ENCODE measurements at places on chromosomes 11 and 22.

- H3K27ac ChIP-seq, result no peak overlapping the region
- DNase-seq, result no peak
- no peak overlapping the region for H3K4me3 ChIP-seq
- H3K27me3 ChIP-seq, result no peaks in the 10 kb centered on the region
Measured at GRCh38 chr22:48748860-48749554, 1078.7 kb downstream of the BRD1 start.

DNA sequence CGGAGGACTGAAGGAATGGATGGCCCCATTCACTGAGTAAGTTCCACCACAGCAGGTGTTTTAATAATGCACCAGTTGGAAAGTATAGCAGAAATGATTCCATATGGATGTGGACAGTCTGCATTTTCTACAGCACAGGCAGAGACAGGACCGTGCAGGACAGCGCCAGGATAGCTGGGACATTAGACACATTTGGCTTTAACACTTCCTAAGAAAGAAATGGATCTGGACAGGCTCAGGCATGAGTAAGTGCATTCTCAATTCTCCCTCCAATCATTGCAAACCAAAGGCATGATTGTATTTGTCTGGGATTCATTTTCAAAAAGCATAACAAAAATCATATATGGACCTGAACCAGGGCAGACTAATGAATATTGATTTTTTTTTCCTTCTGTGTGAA lies 233.0 kb upstream of the POU2AF2 start:
- no peaks in the 10 kb centered on the region for H3K27me3 ChIP-seq
- DNase-seq, result no peak
- no peaks in the 10 kb centered on the region for H3K4me1 ChIP-seq

DNA sequence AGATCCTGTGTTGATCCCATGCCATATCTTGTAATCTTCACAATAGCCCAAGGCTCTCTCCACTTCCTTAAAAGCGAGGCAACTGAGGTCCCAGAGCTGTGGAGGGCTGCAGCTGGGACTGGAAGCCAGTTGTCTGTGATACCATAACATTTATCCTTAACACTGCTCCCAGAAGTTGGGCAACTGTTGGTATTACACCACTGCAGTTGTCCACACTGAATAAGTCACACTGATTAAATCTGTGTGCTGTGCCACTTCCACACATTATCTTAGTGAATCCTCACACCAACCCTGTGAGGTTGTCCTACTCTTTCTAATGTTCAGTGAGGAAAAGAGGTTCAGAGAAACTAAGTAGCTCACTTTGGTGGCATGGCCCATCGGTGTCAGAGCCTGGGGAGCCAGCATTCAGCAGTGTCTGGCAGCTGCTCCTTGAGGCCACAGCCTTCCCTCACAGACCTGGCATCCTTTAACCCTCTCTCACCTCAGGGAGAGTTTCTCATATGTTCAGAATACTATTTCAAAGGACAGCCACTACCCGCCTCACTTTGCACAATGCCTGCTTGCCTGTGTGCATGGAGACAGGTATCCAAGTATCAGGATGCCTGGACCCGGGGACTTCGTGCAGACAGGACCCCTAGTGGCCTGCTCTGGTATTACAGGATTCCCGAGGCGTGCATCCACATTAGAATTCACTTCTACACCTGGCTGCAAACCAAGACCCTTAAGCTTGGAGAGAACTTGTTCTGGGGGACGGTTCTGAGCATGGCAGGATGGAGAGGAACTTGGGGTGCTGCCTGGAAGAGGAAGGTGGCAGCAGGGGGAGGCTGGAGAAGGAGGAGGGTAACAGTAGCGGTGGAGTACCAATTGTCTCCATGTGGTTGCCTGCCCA lies 221.9 kb upstream of the TBCEL start:
- H3K4me3 ChIP-seq, result no peak overlapping the region
- no peaks in the 10 kb centered on the region for H3K27me3 ChIP-seq
- no peaks in the 10 kb centered on the region for H3K36me3 ChIP-seq
- no peak overlapping the region for H3K27ac ChIP-seq
- no peaks in the 10 kb centered on the region for H3K4me1 ChIP-seq

GRCh38 chr11:113553915-113554314 lies 78.7 kb upstream of the DRD2 start:
- H3K4me3 ChIP-seq, result no peak overlapping the region
- H3K27ac ChIP-seq, result no peak overlapping the region

DNA sequence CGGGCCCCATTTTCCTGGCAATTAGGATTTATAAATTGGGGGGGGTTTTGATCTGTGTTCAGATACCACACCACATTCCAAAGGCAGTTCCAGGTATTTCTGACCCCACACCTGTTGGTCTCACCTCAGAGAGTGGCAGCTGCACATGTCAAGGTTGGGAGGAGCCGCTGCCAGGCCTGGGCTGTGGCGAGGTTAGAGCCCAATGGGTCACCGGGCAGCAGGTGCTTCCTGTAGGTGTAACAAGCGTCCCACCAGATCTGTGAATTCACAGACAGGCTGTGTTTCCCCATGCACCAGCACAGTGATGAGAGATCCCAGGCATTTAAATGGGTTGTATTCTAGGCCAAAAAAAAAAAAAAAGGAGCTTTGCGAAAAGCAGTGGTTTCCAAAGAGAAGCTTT lies 58.6 kb downstream of the CABIN1 start:
- no peak overlapping the region for H3K4me3 ChIP-seq
- DNase-seq, result no peak
- H3K36me3 ChIP-seq, result peaks cover 68% of the 10 kb centered on the region
- H3K27ac ChIP-seq, result no peak overlapping the region
- no peaks in the 10 kb centered on the region for H3K4me1 ChIP-seq

- DNase-seq, result peak; percentile 66
- peaks cover 34% of the 10 kb centered on the region for H3K4me1 ChIP-seq
- peaks cover 29% of the 10 kb centered on the region for H3K36me3 ChIP-seq
- no peaks in the 10 kb centered on the region for H3K27me3 ChIP-seq
- peak overlapping the region; percentile 95 for H3K4me3 ChIP-seq
Measured at GRCh38 chr22:23893121-23893944, 850 bp upstream of the MIF start.
